ENCODE measurements at places on chromosomes 11 and 22.

DNA sequence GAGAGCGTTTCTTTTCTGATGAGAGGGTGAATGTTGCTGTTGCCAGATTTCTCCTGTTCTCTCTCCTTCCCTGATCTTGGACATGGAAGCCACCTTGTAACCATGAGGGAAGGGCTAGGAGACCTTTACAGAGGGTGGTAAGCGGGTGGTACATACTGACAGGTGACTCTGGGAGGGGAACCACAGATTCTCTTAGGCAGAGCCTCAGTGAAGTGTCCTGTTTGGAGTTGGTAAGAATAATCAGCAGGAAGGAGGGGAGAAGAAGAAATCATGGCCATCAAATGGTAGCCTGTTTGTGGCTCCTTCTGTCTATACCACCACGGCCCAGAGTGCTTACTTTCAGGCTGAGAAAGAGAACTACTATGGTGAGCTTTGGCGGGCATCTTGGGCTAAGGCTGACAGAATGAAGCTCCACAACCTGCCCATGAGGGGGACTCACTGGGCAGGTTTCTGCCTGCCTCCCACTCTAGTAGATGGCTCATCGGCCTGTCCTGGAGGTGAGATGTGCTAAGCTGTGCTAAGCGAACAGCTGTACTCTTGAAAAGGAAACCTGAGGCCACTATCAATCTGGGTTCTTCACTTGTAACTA lies 55.3 kb upstream of the CLTCL1 start:
- no peak for DNase-seq

GRCh38 chr22:44671742-44672141 lies 30.3 kb upstream of the PRR5 start:
- DNase-seq: no peak

GRCh38 chr11:63680834-63681320 lies 423 bp upstream of the RTN3 start:
- no peak for DNase-seq

DNA sequence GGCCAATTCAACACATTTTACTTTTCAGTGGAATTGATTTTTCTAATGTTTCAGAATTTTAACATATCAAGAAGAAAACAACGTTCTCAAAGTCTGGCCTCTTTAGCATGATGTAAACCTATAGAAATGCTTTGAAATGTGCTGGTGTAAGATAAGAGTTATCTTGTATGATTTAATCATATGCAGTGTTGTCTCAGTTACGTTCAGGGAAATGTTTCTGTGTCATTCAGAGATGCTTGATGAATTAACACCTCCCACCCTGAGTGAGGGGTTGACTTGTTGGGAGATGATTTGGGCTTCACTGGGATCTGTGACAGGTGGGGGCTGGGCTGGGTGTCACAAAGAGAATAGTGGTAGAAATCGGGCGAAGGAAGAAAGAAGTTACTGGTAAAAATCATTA lies 15.7 kb upstream of the MYO18B start:
- no peak for DNase-seq

- no peak for DNase-seq
Measured at GRCh38 chr11:34036456-34036855, 15.1 kb upstream of the CAPRIN1 start.

DNA sequence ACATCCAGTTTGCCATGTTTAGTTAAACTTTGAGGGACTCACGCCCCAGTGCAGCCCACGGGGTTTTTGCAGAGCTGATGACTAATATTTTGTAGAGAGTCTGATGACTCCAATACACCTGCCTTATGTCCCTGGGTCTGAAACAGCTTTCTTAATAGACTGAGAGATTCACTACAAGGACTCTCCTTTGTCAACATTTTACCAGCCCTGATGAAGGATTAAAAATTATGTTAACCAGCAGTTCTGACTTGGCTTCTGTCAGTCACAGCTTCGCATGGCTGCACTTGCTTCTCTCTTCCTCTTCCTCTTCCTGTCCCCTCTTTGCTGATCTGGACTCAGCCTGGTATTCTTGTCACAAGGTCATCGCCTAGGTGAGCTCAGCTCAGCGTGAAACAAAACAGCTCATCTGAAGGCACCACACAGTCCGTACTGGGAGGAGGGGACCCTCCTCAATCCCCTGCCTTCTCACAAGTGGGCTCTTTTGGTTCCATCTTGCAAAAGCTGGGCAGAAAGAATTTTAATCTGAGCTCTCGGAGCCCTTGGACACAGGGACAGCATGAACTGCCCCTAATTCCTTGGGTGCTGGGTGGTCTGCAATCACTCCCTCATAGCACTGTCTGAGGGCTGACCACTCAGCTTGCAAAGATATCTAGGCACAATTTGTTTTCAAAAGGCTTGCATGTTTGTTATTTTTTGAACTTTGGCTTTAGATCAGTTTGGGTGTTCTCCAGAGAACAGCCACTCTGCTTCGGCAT lies 38.1 kb upstream of the POU2AF1 start:
- DNase-seq: no peak

GRCh38 chr22:44196241-44196640 lies 15.5 kb downstream of the PARVG start:
- DNase-seq: no peak

Measured in NCI-H748 treated with DMSO at 0.1 percent for 48 hours (cell line).